ENCODE measurements at places on chromosomes 7 and 10.
A peak's percentile ranks its signal among the peaks of the same experiment; 100 is the strongest.

- no peak for DNase-seq
Observed at GRCh38 chr10:83959328-83959727, 180.0 kb upstream of the GHITM start.

GRCh38 chr7:148623586-148624282 lies 33.2 kb downstream of the C7orf33 start:
- DNase-seq = peak; percentile 64

GRCh38 chr10:112314822-112315474 lies 31.7 kb downstream of the TECTB start:
- peak; percentile 83 for DNase-seq

DNA sequence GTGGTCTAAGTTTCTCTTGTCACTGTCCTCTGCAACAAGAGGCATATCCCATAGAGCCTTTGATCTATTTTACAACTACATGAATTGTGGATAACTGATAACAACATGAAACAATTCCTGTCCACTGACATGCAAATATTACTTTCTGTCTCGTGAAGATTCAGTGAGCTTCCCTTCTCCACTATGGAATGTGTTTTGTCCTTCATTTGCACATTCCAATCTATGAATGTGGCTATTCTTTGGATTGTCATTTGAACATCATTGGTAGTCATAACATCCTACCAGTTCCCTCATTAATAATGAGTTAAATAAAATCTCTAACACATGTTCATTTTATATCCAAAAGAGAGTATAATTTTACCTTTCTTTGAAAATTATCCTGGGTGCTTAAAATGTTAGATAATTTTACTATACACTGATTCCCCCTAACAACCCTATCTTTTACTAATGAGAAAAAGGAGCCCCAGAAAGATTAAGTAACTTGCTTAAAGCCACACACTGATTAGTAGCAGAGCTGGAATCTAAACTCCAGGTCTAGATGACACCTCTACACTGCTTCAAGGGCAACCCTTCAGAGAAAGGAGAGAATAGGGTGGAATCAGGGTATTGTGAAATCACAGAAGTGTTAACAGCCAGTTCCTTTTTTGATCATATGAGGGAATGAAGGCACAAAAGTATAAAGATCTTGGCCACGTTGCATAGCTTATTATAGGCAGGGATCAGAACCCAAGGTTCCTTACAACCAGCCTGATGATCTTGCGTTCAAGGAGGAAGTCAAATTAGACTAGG lies 39.1 kb downstream of the PDE1C start:
- no peak for DNase-seq

DNA sequence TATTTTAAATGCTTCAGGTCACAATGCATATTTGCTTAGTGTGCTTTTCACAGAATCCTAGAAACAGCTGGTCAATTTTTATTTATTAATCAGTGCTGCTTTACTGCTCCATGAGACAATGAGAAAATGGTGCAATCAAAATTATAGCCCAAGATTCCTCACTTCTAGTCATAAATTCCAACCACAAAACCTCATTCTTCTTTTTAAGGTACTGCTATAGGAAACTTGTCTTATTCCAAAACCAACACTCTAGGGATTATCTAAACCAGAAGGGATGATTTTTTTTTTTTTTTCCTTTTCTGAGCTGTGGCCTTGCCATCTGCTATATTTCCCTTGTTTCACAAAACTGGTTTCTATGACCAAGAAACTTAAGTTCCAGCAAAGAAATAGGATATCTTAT lies 64.0 kb upstream of the SEMA3A start:
- peak; percentile 46 for DNase-seq
